ENCODE measurements at places on chromosomes 5 and 9. TPM values are rescaled to one million over a fixed set of nuclear protein-coding genes. Genes with fewer than 3 reads are reported as not detected.

GRCh38 chr5:107869438-107870115 is 198.8 kb upstream of the EFNA5 start:
- H3K4me3 ChIP-seq = no peak overlapping the region
- H3K4me1 ChIP-seq = peaks cover 5% of the 10 kb centered on the region
- DNase-seq = no peak
- no peaks in the 10 kb centered on the region for H3K36me3 ChIP-seq
- H3K27me3 ChIP-seq = no peaks in the 10 kb centered on the region

- H3K36me3 ChIP-seq = no peaks in the 10 kb centered on the region
- H3K27ac ChIP-seq = no peak overlapping the region
- no peak for DNase-seq
- H3K4me1 ChIP-seq = no peaks in the 10 kb centered on the region
Measured at GRCh38 chr5:32044939-32045338, 129.2 kb downstream of the GOLPH3 start.

- H3K4me3 ChIP-seq = no peak overlapping the region
- no peak overlapping the region for H3K27ac ChIP-seq
Measured at GRCh38 chr5:5494489-5495402, 72.3 kb downstream of the ICE1 start.

The ANKRD34B gene
- not detected for polyA plus RNA-seq

The F12 gene
- polyA plus RNA-seq = 9.7 TPM

The DUSP1 gene
- 0.51 TPM for polyA plus RNA-seq

GRCh38 chr9:33374634-33375237 is 27.6 kb downstream of the AQP7 start:
- H3K4me1 ChIP-seq = no peaks in the 10 kb centered on the region
- peaks cover 19% of the 10 kb centered on the region for H3K36me3 ChIP-seq
- no peaks in the 10 kb centered on the region for H3K27me3 ChIP-seq
- H3K4me3 ChIP-seq = no peak overlapping the region
- no peak for DNase-seq

DNA sequence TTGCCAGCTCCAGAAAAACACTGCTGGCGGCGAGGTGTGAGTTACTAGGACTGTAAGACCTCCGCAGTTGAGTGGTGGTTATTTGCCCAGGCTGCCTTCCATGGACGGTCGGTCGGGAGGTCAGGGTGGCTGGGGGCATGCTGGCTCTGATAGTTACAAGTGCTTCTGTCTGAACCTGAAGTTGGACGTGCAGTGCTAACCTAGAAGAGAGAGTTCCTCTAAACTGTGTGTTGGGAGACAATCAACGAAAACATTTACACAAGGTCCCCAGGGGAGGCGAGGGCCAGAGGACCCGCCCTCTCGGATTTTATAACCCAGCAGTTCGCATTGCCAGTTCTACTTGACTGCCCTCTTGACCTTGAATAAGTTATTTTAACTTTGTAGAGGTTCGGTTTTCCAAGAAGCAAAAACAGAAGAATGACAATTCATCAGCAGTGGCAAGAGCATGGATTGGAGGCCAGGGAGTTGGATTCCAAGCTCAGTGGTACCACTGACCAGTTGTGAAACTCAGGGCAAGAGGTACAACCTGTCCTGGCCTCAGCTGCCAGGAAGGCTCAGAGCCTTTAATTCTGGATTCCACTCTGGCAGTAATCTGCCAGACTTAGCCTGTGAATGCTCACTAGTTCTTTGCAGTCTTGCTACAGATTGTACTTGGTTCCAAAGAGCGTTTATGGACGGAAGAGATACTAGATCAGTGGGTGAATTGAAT is 28.7 kb upstream of the PDE8B start:
- H3K36me3 ChIP-seq = no peaks in the 10 kb centered on the region
- no peak overlapping the region for H3K27ac ChIP-seq
- no peaks in the 10 kb centered on the region for H3K4me1 ChIP-seq
- DNase-seq = no peak

DNA sequence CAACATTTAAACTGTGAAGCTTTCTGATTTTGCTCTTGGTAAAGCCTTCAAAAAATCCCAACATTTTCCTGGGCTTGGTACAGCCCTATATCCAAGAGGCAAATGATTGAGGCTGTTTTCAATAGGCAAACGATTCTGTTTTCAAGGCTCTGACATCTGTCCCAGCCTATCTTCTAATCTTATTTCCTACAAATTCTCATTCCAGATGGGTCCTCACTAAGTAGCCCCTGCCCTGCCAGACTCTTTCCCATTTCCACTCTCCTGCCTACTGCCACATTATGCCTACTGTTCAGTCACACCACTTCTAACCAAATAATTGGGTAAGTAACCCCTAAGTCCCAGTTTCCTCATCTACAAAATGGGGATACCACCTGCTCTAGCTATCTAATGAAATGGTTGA is 3.5 kb downstream of the GBA2 start:
- peaks cover 4% of the 10 kb centered on the region for H3K4me1 ChIP-seq
- H3K27me3 ChIP-seq = no peaks in the 10 kb centered on the region
- no peak overlapping the region for H3K27ac ChIP-seq

DNA sequence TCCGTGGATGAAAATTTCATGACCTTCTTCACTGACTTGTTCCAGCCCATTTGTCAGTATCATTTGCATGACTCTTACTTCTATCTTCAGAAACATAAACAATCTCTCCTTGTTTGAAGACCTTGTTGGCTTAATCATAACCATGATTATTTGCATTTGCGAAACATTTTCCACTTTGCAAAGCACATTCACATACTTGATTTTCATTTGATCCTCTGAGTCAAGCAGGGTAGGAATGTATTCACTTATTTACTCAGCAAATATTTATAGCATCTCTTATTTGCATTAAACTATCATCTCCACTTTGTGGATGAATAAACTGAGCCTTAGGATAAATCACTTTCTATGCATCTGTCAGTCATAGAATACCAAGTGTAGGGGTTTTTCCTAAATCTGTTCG is 343.0 kb upstream of the SGCD start:
- H3K27ac ChIP-seq = no peak overlapping the region
- no peak overlapping the region for H3K4me3 ChIP-seq
- H3K4me1 ChIP-seq = no peaks in the 10 kb centered on the region
- H3K27me3 ChIP-seq = peaks cover 4% of the 10 kb centered on the region

Measured in GM12878 (cell line).